ENCODE measurements at places on chromosomes 11 and 22. TPM values are rescaled to one million over a fixed set of nuclear protein-coding genes. Genes with fewer than 3 reads are reported as not detected.

MMP1 gene
- total RNA-seq: not detected

F2 gene
- not detected for total RNA-seq

ACAT1 gene
- 478 TPM for total RNA-seq

MICAL3 gene
- total RNA-seq: 9.8 TPM

DNA sequence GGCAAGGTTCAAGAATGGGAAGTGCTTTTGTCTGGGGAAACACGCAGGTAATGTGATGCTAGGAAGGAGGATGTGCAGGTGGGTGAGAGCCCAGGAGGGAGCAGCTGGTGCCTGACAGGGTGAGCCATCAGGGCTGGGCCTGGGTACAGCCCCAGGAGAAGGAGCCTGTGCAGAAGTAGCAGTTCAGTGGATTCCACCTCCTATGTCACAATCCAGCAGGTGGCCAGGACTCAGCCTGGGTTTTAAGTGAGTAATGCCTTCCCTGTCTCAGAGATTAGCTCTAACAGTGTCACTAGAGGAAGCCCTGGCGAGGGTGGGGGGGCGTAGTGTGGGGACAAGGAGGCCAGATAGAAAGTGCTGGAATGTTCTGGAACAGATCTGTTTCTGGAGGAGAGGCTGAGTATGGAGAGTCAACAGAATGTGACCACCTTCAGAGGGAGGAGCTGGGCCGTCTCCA is 8.1 kb downstream of the RIC8A start:
- no peak overlapping the region for H3K4me3 ChIP-seq
- H3K36me3 ChIP-seq: no peaks in the 10 kb centered on the region
- H3K27ac ChIP-seq: no peak overlapping the region
- H3K4me1 ChIP-seq: peaks cover 6% of the 10 kb centered on the region
- H3K27me3 ChIP-seq: no peaks in the 10 kb centered on the region

DNA sequence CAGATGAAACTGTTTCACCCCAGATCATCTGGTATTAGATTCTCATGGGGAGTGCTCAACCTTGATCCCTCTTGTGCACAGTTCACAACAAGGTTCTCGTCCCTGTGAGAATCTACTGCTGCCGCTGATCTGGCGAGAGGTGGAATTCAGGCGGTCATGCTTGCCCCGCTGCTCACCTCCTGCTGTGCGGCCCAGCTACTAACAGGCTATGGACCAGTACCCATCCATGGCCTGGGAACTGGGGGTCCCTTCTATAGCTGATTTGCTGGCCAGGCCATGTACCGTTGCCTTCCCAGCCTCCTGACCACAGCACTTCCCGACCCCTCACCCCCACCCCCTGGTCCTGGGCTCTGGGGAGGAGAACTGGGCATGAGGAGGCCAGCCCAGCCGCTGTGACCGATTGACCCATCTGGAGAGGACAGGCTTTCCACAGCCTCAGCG is 2.6 kb downstream of the PHLDA2 start:
- H3K27ac ChIP-seq: no peak overlapping the region
- DNase-seq: no peak
- peaks cover 9% of the 10 kb centered on the region for H3K4me1 ChIP-seq
- H3K36me3 ChIP-seq: no peaks in the 10 kb centered on the region
- peaks cover 43% of the 10 kb centered on the region for H3K27me3 ChIP-seq

GRCh38 chr11:93287434-93287833 is 43.1 kb upstream of the DEUP1 start:
- H3K36me3 ChIP-seq: no peaks in the 10 kb centered on the region
- H3K4me3 ChIP-seq: no peak overlapping the region
- DNase-seq: no peak

- H3K4me1 ChIP-seq: no peaks in the 10 kb centered on the region
- H3K36me3 ChIP-seq: no peaks in the 10 kb centered on the region
- no peak overlapping the region for H3K27ac ChIP-seq
- H3K27me3 ChIP-seq: no peaks in the 10 kb centered on the region
Measured at GRCh38 chr11:117924631-117925170, 4.5 kb downstream of the TMPRSS13 start.

GRCh38 chr11:92109466-92109865 is 115.2 kb upstream of the FAT3 start:
- DNase-seq: no peak
- no peaks in the 10 kb centered on the region for H3K27me3 ChIP-seq
- no peak overlapping the region for H3K4me3 ChIP-seq
- no peak overlapping the region for H3K27ac ChIP-seq
- no peaks in the 10 kb centered on the region for H3K4me1 ChIP-seq

DNA sequence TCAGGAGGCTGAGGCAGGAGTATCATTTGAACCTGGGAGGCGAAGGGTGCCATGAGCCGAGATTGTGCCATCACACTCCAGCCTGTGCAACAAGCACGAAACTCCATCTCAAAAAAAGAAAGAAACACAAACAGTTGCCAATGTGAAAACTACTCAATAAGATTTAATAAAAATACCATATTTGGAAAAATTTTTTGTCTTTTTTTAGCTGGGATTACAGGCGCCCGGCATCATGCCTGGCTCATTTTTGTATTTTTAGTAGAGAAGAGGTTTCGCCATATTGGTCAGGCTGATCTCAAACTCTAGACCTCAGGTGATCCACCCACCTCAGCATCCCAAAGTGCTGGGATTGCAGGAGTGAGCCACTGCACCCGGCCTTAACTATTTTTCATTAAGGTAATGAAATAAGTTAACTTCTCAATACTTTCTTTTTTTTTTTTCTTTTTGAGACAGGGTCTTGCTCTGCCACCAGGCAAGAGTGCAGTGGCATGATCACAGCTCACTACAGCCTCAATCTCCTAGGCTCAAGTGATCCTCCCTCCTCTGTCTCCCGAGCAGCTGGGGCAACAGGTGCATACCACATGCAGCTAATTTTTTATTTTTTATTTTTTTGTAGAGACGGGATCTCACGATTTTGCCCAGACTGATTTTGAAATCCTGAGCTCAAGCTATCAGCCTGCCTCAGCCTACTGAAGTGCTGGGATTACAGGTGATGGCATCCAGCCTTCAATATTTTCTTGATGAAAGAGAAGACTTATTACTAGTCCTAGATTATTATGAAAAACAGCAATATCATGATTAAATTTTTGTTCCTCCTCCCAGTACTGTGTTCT is 4746.2 kb upstream of the OR11H1 start:
- H3K27me3 ChIP-seq: no peaks in the 10 kb centered on the region
- H3K4me1 ChIP-seq: no peaks in the 10 kb centered on the region
- no peaks in the 10 kb centered on the region for H3K36me3 ChIP-seq
- H3K4me3 ChIP-seq: no peak overlapping the region

DNA sequence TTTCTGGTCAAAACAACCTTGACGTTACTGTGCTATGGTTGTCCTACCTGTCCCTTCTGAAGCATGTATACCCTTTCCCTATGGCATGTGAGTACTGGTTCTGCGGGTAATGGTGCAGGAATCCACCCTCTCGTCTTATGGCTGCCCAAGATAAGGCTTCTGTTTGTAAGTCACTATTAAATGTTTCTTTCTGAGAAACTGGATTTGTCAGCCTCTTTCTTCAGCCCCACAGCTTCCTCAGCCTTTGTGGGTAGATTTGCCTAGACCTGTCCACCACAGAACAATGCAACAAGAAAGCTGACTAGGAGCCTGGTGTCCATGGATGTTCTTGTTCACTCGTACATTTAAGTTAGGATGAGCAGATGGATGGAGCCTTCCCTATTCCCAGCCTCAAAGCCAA is 14.4 kb downstream of the MMP7 start:
- no peaks in the 10 kb centered on the region for H3K27me3 ChIP-seq
- no peak overlapping the region for H3K4me3 ChIP-seq
- no peak overlapping the region for H3K27ac ChIP-seq
- H3K36me3 ChIP-seq: no peaks in the 10 kb centered on the region

All from gastrocnemius medialis (tissue), 4 donors.